Esophagus squamous epithelium (tissue), 5 donors: ENCODE measurements at places on chromosomes 5 and 9.

- no peaks in the 10 kb centered on the region for H3K4me1 ChIP-seq
- H3K27ac ChIP-seq = no peak overlapping the region
- no peak overlapping the region for H3K4me3 ChIP-seq
- H3K36me3 ChIP-seq = no peaks in the 10 kb centered on the region
- DNase-seq = no peak
Observed at GRCh38 chr5:146919304-146919703, 40.7 kb upstream of the PPP2R2B start.

DNA sequence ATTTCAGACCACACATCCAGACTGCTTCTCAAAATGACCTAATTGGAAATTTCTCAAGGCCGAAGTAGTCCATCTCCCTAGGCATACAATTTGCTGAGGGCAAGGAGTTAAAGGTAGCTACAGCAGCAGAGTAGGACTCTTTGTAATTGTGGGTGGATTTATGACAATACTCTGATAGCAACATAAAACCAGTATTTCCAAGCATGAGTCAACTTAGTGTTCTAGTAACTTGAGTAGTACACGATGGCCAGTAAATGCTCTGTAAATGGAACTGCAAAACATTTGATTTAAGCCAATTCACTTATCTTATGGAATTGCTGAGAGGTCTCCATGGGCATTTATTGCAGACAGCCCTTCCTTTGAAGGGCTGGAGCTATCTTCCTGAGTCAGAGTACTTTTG, 352.2 kb downstream of the PLK2 start:
- H3K27ac ChIP-seq = no peak overlapping the region
- no peak overlapping the region for H3K4me3 ChIP-seq
- DNase-seq = no peak
- H3K36me3 ChIP-seq = no peaks in the 10 kb centered on the region

- peaks cover 7% of the 10 kb centered on the region for H3K36me3 ChIP-seq
- H3K4me3 ChIP-seq = peak overlapping the region; percentile 77
- peak overlapping the region; percentile 99 for H3K27ac ChIP-seq
- H3K27me3 ChIP-seq = no peaks in the 10 kb centered on the region
- DNase-seq = no peak
- H3K4me1 ChIP-seq = peaks cover 68% of the 10 kb centered on the region
Observed at GRCh38 chr9:92669527-92669889, 423 bp downstream of the IPPK start.

GRCh38 chr5:92309336-92309991, 926.3 kb upstream of the ARRDC3 start:
- H3K4me3 ChIP-seq = no peak overlapping the region
- DNase-seq = no peak
- H3K4me1 ChIP-seq = no peaks in the 10 kb centered on the region

DNA sequence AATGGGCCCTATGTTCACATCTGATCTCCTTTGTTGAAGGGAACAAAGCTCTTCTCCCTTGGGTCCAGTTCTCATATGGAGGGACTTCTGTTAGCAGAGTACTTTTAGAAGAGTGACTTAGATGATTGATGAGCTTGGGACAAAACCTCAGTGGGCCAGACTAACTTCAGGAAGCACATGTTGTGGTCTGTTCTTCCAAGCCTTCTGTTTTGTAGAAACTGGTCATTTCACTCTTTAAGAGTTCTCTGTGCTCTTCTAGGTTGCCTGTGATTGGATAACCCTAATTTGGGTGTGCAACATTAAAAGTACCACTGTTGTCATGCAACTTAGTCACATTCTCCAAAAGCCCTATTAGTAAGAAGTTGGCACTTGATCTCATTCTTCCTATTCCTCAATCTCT, 183.5 kb upstream of the ACO1 start:
- DNase-seq = no peak
- H3K27me3 ChIP-seq = no peaks in the 10 kb centered on the region
- no peaks in the 10 kb centered on the region for H3K4me1 ChIP-seq
- no peaks in the 10 kb centered on the region for H3K36me3 ChIP-seq
- no peak overlapping the region for H3K4me3 ChIP-seq

DNA sequence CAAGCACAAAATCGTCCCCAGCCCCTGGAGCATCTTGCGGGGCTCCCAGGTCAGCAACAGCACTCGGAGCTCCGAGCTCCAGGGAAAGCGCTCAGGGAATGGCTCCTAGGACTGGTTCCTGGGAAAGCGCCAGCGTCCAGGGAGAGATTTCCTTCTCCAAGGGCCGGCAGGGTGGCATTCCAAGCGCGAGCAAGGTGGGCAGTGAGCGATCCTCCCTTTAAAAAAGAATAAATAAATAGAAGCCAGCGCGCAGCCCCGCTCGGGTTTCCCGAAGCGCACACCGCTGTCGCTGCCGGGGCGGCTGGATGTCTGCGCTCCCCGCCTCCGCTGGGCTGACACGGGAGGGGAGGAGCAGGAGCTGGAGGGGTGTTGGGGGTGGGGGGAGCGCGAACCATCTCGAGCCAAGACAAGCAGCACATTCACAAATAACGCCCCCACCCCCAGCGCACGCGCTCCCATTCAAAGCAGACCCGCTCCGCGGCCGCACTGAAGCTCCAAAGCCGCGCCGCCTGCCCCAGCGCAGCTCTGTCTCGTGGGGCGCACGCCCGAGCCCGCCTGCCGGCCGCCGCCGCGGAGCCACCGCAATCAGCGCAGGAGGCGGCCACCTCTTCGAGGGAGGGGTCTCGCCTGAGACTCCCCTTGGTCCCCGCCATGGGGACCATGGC, 327.4 kb downstream of the SH3GL2 start:
- no peaks in the 10 kb centered on the region for H3K4me1 ChIP-seq
- no peak for DNase-seq
- H3K36me3 ChIP-seq = no peaks in the 10 kb centered on the region
- peak overlapping the region; percentile 65 for H3K4me3 ChIP-seq
- peaks cover 4% of the 10 kb centered on the region for H3K27me3 ChIP-seq

GRCh38 chr5:142211918-142212317, 103.3 kb downstream of the NDFIP1 start:
- H3K36me3 ChIP-seq = no peaks in the 10 kb centered on the region
- no peaks in the 10 kb centered on the region for H3K27me3 ChIP-seq
- DNase-seq = no peak
- H3K27ac ChIP-seq = no peak overlapping the region
- H3K4me1 ChIP-seq = peaks cover 4% of the 10 kb centered on the region
- H3K4me3 ChIP-seq = no peak overlapping the region

- no peaks in the 10 kb centered on the region for H3K36me3 ChIP-seq
- no peak overlapping the region for H3K27ac ChIP-seq
- no peaks in the 10 kb centered on the region for H3K4me1 ChIP-seq
- DNase-seq = no peak
- H3K4me3 ChIP-seq = no peak overlapping the region
Observed at GRCh38 chr9:28938981-28939380, 1365.7 kb upstream of the C9orf72 start.

DNA sequence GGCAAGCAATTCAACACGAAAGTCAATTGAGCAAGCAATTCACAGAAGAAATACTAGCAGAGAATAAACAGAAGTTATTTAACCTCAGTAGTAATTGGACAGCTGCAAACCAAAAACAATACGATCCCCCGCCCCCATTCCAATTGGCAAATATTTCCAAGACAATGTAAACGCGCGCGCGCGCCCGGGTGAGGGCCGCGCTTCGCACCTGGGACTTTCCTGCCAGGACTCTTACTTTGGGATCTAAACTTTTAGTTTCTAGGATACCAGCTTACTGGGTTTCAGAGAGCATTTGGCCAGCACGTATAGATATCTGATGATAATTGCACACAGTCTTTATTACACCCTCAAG, 8.6 kb downstream of the RUFY1 start:
- no peaks in the 10 kb centered on the region for H3K27me3 ChIP-seq
- H3K4me1 ChIP-seq = peaks cover 66% of the 10 kb centered on the region
- DNase-seq = no peak

DNA sequence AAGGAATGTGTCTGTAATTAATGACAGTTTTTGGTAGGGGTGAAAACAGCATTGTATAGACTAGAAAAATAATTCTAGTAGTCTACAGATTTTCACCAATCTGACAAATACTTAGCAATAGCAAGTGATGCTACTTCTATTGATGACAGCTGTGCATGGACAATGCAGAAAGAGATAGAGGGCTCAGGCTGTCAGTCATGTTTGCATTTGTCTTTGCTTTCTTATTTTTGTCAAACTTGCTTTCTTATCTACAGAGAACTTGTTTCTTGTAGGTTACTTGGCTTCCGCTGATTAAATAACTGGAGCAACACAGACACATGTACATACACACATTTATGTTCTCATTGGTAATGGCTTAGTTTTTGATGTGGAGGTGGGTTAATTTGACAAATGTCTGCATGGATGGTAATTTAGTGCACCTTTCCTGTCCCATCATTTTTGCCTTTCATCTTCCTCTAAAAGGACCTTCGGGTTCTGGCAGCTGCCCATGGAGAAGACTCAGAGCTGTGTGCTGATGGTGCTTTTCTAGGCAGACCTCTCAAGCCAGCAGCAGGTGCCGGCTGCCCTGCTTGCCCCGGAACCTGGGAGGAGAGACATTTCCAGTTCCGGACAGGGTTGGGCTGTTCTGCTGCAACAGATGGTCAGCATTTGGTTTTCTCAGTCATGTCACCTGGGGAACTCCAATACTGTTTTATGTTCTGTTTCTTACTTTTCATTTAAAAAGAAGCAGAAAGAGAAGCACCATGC, 28.8 kb downstream of the CAMK4 start:
- no peak overlapping the region for H3K4me3 ChIP-seq
- no peaks in the 10 kb centered on the region for H3K36me3 ChIP-seq
- H3K27me3 ChIP-seq = no peaks in the 10 kb centered on the region
- DNase-seq = no peak
- H3K4me1 ChIP-seq = no peaks in the 10 kb centered on the region

DNA sequence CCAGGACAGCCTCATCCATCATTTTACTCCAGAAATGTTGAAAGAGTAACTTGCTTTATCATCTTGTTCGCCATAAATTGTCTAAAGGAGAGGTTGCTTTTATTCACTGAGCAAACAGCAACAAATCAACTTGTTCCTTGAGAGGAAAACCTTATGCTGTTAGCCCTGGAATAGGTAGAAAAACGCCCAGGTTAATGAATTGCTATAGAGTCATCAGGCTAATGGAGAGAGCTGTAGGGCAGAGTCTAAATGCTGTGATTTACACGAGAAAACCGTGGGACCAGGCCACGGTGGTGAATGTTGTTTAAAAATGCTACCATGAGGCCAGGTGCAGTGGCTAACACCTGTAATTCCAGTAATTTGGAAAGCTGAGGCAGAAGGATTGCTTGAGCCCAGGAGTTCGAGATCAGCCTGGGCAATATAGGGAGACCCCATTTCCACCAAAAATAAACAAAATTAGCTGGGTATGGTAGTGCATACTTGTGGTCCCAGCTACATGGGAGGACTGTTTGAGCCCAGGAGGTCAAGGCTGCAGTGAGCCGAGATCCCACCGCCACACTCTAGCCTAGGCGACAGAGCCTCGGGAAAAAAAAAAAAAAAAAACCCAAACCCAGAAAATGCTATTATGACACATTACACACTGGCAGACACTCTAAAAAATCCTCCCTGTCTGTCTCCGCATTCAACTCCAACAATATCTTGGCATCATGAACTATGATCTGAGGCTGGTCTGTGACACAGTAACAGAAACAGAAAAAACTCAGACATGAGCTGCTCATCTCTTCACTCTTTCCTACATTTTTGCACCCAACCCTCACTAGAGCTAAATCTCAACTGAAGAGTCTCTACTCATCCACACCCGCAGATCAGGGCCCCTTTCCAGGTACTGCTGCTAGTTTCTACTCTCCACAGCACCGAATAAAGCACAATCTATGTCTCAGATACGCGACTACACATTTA, 118.6 kb upstream of the RETREG1 start:
- H3K27ac ChIP-seq = peak overlapping the region; percentile 34
- no peak for DNase-seq
- H3K27me3 ChIP-seq = no peaks in the 10 kb centered on the region
- peak overlapping the region; percentile 1 for H3K4me3 ChIP-seq
- peaks cover 23% of the 10 kb centered on the region for H3K4me1 ChIP-seq
- no peaks in the 10 kb centered on the region for H3K36me3 ChIP-seq

- H3K27ac ChIP-seq = no peak overlapping the region
- H3K36me3 ChIP-seq = no peaks in the 10 kb centered on the region
- no peaks in the 10 kb centered on the region for H3K27me3 ChIP-seq
- no peak overlapping the region for H3K4me3 ChIP-seq
Observed at GRCh38 chr9:101673642-101674041, 64.8 kb downstream of the GRIN3A start.

GRCh38 chr5:111756581-111757354, at the start of gene NREP:
Gene NREP, minus strand, starts transcription at chr5:111757194. Its CDS starts 1,422 bp downstream, at chr5:111755772.
- no peak for DNase-seq
- H3K4me3 ChIP-seq = peak within 1 kb of the TSS; percentile 51
- H3K36me3 ChIP-seq = no peaks in the 10 kb centered on the region
- H3K27ac ChIP-seq = peak within 1 kb of the TSS; percentile 87
- peaks cover 4% of the 10 kb centered on the region for H3K4me1 ChIP-seq
- no peaks in the 10 kb centered on the region for H3K27me3 ChIP-seq

- no peak overlapping the region for H3K4me3 ChIP-seq
- no peak overlapping the region for H3K27ac ChIP-seq
- H3K27me3 ChIP-seq = no peaks in the 10 kb centered on the region
- H3K4me1 ChIP-seq = no peaks in the 10 kb centered on the region
- no peaks in the 10 kb centered on the region for H3K36me3 ChIP-seq
- no peak for DNase-seq
Observed at GRCh38 chr5:124951661-124952060, 205.2 kb upstream of the ZNF608 start.

GRCh38 chr9:115672477-115673316, 480.9 kb upstream of the PAPPA start:
- H3K4me1 ChIP-seq = no peaks in the 10 kb centered on the region
- no peaks in the 10 kb centered on the region for H3K27me3 ChIP-seq
- no peaks in the 10 kb centered on the region for H3K36me3 ChIP-seq
- no peak overlapping the region for H3K4me3 ChIP-seq
- no peak for DNase-seq

- peaks cover 41% of the 10 kb centered on the region for H3K4me1 ChIP-seq
- H3K27me3 ChIP-seq = no peaks in the 10 kb centered on the region
- no peak for DNase-seq
- H3K36me3 ChIP-seq = no peaks in the 10 kb centered on the region
- H3K27ac ChIP-seq = peak overlapping the region; percentile 22
Observed at GRCh38 chr5:169161022-169161680, 139.8 kb downstream of the SLIT3 start.

DNA sequence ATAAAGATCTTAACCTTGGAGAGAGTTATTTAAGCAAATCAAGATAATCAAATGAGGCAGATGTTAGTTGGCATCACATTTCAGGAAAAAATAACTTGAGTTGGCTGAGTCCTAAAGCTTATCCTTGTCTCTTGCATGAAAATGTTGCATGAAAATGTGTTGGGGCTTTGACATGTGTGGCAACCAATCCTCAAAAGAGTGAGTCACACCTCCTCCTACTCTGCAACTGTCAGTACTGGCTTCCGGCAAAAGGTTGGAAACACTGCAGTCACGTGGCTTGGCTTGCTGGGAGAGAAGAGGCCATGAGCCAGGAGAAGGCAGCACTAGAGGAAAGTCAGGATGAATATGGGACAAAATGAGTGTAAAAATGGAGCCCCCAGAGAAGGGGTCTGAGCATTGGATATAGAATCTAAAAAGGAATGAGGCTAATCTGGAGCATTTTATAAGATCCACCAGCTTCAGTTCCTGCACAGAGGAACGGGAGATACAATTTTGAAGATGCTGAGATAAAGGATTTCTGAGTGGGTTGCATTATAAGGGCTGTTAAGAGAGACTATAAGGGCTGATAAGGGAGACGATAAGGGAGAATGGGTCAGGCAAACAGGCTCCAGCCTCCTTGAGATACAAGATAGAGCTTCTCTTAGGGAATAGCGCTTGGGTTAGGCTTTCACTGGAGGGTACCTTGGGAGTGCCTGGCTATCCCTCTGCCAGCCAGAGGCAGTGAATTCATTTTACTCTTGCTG, 43.1 kb downstream of the SPATA31D1 start:
- H3K27me3 ChIP-seq = no peaks in the 10 kb centered on the region
- no peak for DNase-seq
- H3K36me3 ChIP-seq = no peaks in the 10 kb centered on the region
